ENCODE measurements at places on chromosomes 6 and 20.

DNA sequence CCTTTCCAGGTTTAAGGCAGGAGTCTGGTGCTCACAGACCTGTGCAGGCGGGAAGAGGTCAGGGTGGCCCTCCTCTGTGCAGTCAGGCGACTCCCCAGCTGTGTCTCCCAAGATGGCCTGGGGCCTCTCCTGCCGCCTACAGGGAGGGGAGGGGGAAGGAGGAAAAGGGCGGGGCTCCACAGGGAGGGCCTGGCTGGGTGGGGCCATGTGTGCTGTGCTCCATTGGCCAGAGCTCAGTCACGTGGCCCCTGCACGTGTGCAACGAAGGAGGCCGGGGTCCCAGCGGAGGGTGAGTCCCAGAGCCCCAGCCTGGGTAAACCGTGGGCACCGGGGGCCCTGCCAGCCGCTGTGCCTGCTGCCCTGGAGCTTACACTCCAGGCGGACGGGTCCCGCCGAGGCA lies 211.6 kb downstream of the ZDHHC14 start:
- DNase-seq = no peak

DNA sequence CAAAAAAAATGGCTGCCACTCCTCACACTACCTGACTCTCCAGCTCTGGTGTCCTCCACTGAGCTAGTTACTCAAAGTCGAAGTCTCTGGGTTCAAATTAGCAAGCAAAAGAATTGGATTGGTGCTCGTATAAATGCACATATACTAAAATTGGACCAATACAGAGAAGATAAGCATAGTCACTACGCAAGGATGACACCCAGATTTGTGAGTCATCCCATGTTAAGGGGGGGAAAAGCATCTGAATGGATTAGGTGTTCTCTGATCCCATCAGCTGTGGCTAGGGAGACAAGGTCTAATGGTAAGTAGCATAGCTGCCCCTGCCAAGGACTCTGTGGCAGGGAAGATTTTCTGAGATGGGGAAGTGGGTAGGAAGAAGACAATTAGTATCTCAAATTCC lies 18.3 kb upstream of the AMD1 start:
- no peak for DNase-seq

GRCh38 chr6:47145212-47145611 lies 103.1 kb upstream of the ADGRF1 start:
- DNase-seq = no peak

GRCh38 chr6:169371344-169372127 lies 117.9 kb upstream of the THBS2 start:
- DNase-seq = no peak

- no peak for DNase-seq
Observed at GRCh38 chr6:159686703-159687102, 6.3 kb downstream of the SOD2 start.

GRCh38 chr20:1861996-1862662 lies 33.1 kb upstream of the SIRPA start:
- no peak for DNase-seq

GRCh38 chr6:131136021-131136786 lies 937 bp downstream of the AKAP7 start:
- peak; percentile 38 for DNase-seq

DNA sequence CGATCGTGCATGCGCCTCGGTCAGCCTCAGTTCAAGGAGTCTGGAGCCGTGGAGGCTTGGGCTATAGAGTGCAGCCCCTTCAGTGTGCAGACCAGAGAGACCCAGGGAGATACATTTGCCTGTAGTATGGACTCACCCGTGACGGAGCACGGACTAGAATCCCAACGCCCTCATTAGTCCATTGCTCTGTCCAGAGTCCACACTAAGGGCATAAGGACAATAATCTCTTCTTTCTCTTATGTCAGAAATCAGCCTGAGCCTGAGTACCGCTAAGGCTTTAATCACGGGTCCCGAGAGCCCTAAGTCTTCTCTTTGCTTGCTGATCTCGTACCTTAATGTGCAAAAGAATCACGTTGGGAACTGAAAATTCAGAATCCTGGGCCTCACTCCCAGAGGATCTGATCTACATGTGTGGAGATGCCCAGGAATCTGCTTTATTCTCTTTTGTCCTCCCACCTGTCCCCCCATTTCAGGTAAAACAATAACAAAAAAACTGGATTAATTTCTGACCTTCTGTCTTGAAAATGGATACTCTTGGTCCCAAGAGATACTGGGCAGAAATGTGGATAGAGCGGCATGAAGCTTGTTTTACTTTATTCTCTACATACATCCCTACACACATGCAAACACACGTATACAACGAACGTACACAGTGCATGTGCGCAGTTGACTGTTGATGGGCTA lies 671 bp downstream of the BPHL start:
- DNase-seq = peak; percentile 40

DNA sequence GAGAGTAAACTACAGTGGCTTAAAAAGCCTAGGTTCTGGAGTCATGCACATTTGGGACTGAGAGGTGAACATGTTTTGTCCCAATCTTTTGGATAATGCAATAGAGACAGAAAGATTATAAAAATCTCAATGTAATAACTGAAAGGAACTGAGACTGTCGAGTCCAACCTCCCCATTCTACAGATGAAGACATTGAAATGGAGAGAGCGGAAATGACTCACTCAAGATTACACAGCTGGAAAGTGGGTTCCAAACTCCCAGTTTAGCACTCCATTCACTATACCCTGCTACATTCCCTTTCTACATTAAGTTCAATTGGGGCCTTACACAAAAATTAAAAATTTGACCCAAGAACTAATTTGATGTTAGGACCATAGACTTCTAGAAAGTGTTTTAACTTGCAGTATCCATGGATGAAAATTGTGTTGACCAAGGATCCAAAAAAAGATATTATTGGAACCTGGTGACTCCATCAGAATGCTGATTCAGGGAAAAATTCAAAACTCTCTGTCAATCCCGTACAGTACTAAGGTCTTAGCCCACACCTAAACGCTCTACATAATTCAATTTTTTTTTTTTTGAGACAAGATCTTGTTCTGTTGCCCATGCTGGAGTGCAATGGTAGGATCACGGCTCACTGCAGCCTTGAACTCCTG lies 1.5 kb upstream of the ILRUN start:
- DNase-seq = no peak

GRCh38 chr6:17574866-17575560 lies 25.1 kb upstream of the FAM8A1 start:
- DNase-seq = no peak

DNA sequence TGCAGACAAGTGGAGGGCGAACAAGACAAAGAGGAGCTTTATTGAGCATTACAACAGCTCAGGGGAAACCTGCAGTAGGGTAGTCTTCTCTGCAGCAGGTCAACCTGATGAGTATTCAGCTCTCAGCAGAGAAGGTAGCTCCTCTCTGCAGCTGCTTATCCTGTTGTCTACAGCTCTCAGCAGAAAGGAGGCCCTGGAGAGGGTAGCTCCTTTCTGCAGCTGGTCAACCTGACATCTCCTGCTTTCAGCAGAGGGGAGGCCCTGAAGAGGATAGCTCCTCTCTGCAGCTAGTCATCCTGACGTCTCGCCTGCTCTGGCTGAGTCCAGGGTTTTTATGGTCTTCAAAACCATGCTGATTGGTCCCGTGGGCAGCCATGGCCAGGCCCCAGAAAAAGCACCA lies 113.6 kb downstream of the CD24 start:
- no peak for DNase-seq

GRCh38 chr6:10381133-10381829 lies 33.6 kb downstream of the TFAP2A start:
- DNase-seq = no peak

GRCh38 chr6:105619971-105620741 lies 217.3 kb upstream of the PREP start:
- DNase-seq = no peak

GRCh38 chr20:51902933-51903332 lies 100.6 kb upstream of the SALL4 start:
- DNase-seq = no peak

- no peak for DNase-seq
Observed at GRCh38 chr6:2636672-2637071, 114.0 kb downstream of the MYLK4 start.

GRCh38 chr6:32164295-32164694 lies at the start of gene EGFL8:
EGFL8 (plus strand) TSS chr6:32164595; CDS start chr6:32166166, 1,571 bp downstream.
- no peak for DNase-seq

DNA sequence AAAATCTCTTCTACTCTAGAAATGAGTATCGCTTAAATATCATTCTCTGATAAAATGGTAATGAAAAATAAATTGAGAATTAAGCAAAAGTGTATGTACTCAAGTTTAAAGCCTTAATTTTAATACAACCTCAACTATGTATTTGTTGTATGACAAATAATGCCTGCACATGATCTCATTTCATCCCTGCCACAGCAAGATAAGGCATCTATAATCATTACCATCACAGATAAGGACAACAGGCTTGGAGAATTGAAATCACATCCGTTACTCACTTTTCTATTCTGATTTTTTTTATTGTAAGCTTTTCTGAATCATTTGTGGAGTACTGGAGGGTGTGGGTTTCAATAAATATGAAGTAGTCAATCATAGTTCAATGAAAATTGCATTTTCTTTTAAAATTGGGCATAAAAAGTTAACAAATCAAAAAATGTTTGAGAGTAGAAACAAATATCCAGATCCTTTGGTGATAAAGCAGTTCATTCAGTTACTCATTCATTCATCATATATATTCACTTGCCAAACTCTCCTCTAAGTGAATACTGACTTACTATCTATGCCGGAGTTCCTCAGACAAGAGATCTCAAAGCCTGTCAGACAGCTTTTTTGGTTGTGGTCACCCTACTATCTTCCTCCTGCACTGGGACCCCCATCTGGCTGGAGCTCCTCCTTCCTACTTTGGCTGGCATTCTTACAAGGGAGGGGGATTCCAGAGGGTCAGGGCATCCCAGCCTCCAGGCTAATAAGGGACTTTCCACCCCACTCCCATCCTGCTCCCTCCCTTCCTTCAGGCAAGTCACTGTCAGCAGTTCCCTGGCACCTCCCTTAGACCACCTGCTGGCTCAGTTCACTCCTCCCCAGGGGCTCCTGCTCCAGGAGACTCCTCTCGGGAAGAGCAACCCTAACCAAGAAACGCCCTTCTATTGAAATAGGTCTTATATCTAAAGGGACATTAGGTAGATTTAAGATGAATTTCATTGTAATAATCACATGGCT lies 118.6 kb downstream of the OGFRL1 start:
- DNase-seq = no peak

- peak; percentile 75 for DNase-seq
Observed at GRCh38 chr6:2841264-2842138, at the start of gene SERPINB1. SERPINB1 (minus strand) TSS chr6:2841863; CDS start chr6:2840586, 1,277 bp downstream.

DNA sequence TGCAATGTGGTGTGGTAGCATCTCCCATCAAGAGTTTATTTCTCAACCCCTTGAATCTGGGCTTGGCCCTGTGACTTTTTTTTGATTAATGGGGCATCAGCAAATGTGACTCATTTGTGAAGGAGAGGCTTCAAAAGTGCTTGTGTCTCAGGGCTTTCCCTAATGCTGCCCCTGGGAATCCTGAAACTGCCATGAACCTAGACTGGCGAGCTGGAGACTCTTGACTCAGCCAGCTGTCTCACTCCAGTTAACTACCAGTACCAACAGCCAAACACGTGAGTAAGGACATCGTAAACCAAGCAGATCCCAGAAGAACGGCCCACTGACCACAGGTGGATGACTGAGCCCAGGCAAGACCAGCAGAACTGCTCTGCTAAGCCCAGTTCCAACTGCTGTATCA lies 72.8 kb upstream of the ADTRP start:
- no peak for DNase-seq

DNA sequence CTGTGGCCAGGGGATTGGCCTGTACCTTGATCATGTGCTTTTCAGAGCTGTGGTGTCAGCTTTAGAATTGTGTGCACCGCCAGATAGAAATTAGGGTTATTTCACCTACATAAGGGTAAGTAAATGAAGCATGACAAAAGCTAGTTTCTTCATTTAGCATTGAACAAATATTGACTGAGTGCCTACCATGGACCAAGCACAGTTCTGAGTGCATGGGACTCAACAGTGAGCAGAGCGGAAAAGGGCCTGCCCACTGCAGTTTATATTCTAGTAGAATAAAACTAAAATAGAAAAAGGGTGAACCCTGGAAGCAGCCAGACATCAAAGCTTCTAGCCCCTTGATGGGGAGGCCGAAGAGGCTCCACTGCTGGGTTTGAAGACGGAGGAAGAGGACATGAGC lies 25.6 kb downstream of the ECT2L start:
- no peak for DNase-seq

- DNase-seq = no peak
Observed at GRCh38 chr20:33407251-33407650, 5.9 kb upstream of the CDK5RAP1 start.

DNA sequence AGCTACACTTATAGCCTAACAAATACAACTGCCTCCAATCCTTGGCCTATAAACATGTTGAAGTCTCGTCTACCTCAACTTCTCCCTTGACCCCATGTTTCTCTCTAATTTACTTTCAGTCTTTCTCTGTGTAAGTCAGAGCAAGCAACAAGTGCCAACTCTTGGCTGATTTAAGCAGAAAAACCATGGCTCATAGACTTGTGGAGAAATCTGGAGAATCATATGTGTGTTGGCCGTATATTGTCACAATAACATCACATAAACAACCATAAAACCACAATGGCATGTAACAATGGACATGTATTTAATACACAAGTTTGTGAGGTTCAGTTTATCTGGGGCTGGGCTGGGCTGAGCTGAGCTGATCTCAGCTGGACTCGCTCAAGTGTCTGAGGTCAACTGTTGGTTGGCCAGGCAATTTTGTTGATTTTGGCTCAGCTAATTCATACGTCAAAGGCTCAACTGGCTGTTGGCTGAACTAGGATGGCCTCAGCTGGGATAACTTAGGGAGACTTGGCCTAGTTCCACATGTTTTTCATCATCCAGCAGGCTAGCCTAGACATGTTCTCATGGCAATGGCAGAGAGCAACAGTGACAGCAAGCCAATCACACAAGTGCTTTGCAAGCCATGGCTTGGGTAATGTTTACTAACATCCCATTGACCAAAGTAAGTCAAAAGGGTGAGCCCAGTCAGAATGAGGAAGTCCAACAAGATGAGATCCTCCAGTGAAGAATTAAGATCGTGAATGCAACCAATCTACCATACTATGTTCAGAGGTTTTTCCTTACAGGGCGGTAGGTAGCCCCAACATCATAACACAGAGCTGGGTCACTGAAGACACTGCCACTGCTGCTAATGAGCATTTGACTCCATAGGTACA lies 12.9 kb upstream of the TBC1D22B start:
- peak; percentile 91 for DNase-seq

- DNase-seq = peak; percentile 53
Observed at GRCh38 chr6:11144393-11144851, 32.9 kb upstream of the ERVFRD-1 start.

GRCh38 chr6:163764565-163764964 lies 350.0 kb downstream of the QKI start:
- no peak for DNase-seq

- DNase-seq = no peak
Observed at GRCh38 chr6:32460528-32460927, 20.8 kb downstream of the HLA-DRA start.

DNA sequence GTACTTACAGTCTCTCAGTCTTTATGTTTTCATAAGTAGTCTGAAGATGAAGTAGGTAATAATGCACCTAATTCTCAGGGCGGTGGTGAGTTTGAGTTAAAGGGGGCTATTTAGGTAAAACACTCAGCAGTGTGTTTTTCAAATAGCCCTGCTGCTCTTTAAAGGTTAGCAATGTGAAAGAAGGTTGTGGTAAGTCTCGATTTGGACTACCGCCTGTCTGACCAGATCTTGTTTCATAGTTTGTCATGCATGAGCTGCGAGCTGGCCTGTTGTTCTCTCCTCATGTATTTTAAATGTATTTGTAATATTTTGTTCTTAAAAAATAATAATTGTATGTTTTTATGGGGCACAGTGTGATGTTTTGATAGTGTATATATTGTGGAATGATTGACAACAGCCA lies 340.2 kb downstream of the DHX35 start:
- DNase-seq = no peak
